ENCODE measurements at places on chromosomes 11 and 22. TPM values are rescaled to one million over a fixed set of nuclear protein-coding genes. Genes with fewer than 3 reads are reported as not detected.

PKDREJ gene
- not detected for total RNA-seq

POU2AF3 gene
- not detected for total RNA-seq

P2RX3 gene
- total RNA-seq = not detected

ARFGAP3 gene
- total RNA-seq = 47.0 TPM

CCDC188 gene
- total RNA-seq = not detected

HSPB2 gene
- total RNA-seq = not detected

PAMR1 gene
- not detected for total RNA-seq

CHID1 gene
- total RNA-seq = 71.1 TPM

OR8G1 gene
- not detected for total RNA-seq

APOL5 gene
- total RNA-seq = 1.2 TPM

C11orf86 gene
- total RNA-seq = not detected

RAG2 gene
- total RNA-seq = not detected

OR8G5 gene
- total RNA-seq = not detected

INPP5J gene
- 7.0 TPM for total RNA-seq

TMEM86A gene
- total RNA-seq = 2.7 TPM

SMC1B gene
- total RNA-seq = 0.08 TPM

SRPRA gene
- total RNA-seq = 95.2 TPM

SAAL1 gene
- 52.3 TPM for total RNA-seq

ZNF215 gene
- total RNA-seq = 63.0 TPM

ART1 gene
- total RNA-seq = not detected

DBX1 gene
- total RNA-seq = not detected

HEPHL1 gene
- not detected for total RNA-seq

UCP3 gene
- 1.8 TPM for total RNA-seq

PRDM11 gene
- 8.4 TPM for total RNA-seq

MMP27 gene
- not detected for total RNA-seq

NRXN2 gene
- total RNA-seq = 1.6 TPM

GALNT18 gene
- total RNA-seq = not detected

CASP5 gene
- total RNA-seq = not detected

LRRC56 gene
- 1.5 TPM for total RNA-seq

ARHGAP8 gene
- not detected for total RNA-seq

SYCE3 gene
- not detected for total RNA-seq

EIF3D gene
- 201 TPM for total RNA-seq

MRGPRX3 gene
- not detected for total RNA-seq

SEC14L6 gene
- total RNA-seq = not detected

IL18 gene
- total RNA-seq = not detected

DEFB131B gene
- total RNA-seq = not detected
